ENCODE measurements at places on chromosomes 1 and 21.

DNA sequence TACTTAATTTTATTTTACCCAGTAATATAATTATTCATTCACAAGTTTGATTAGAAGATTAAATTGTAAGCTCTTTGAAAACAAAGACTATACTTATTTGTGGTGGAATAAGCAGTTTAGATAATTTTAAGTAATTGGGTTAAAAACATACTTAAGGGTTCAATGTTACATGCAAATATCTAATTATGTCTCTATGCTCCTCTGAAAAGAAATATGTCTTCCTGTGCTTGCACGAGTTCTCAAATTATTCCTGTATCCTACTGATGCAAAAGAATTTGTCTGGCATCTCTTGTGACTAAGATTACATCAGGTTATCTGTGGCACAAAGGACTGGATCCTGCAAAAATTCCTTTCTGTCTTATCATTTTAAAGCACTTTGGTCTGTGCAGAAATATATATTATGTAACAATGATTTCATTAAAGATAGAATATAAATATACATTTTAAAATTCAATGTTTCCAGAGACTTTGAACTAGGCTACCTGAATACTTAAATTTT is 416.7 kb downstream of the COL11A1 start:
- no peak for DNase-seq

GRCh38 chr1:171981303-171981702 is 140.0 kb downstream of the DNM3 start:
- DNase-seq = no peak

GRCh38 chr1:212070720-212071302 is 35.3 kb downstream of the DTL start:
- DNase-seq = no peak

DNA sequence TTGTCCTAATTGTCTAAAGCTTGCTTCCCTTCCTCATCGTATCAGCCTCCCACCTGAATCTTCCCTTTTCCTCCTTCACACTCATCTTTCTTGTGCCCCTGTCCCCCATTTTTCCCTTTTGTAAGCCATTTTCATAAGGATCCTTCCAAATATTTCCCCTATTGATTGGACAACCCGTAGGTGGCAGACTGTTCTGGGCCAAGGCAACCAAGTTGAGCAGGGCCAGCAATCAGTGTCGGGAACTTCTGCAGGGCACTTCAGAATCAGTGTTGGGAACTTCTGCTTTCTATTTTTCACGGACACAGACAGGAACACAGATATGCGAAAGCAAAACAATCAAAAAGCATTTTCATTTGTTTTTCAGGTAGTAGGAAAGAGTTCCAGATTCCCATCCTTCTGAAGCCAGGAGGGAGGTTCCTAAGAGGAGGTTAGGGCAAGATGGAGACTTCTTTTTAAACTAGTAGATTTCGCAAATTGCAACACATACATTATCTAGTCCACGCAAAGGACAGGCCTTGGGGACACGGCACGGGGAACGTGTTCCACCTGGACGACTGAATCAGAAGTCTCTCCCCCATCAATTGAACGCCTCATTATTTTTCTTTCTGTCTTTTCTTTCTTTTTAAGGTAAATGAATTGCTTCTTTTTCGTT is 691 bp upstream of the MPZL1 start:
- DNase-seq = no peak

- no peak for DNase-seq
Observed at GRCh38 chr1:20530901-20531300, 21.5 kb upstream of the FAM43B start.

- DNase-seq = peak; percentile 78
Observed at GRCh38 chr21:35051287-35051818, 2.3 kb upstream of the RUNX1 start.
